ENCODE measurements at places on chromosomes 3 and 15. TPM values are rescaled to one million over a fixed set of nuclear protein-coding genes. Genes with fewer than 3 reads are reported as not detected.

Gene TLR9
- 0.58 TPM for polyA plus RNA-seq

- no peak for DNase-seq
Observed at GRCh38 chr15:96544162-96544756, 213.8 kb downstream of the NR2F2 start.

Gene LIPH
- polyA plus RNA-seq = 0.98 TPM

DNA sequence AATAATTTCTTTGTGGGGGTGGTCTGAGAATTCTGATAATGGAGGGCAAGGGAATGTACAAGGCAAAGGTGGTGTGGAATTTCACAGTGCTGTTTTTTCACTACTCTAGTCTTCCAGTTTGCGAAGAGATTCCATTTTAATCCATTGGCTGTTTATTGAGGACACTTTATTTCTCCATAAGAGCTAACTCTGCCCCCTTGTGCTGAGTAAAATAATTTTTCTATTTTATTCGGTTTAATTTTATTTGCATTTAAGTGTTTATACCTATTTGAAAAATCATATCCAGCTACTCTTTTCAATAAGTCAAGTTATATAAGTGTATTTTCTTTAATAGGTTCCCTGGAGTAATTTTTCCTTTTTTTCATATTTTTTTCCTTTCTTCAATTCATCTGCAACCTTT lies 840.1 kb downstream of the TUSC7 start:
- no peak for DNase-seq

GRCh38 chr3:171293142-171293782 lies 166.9 kb downstream of the TNIK start:
- no peak for DNase-seq
